Thymus (tissue), 14 donors: ENCODE measurements at places on chromosomes 6 and 20. TPM values are rescaled to one million over a fixed set of nuclear protein-coding genes. Genes with fewer than 3 reads are reported as not detected.
A peak's percentile ranks its signal among the peaks of the same experiment; 100 is the strongest.

DNA sequence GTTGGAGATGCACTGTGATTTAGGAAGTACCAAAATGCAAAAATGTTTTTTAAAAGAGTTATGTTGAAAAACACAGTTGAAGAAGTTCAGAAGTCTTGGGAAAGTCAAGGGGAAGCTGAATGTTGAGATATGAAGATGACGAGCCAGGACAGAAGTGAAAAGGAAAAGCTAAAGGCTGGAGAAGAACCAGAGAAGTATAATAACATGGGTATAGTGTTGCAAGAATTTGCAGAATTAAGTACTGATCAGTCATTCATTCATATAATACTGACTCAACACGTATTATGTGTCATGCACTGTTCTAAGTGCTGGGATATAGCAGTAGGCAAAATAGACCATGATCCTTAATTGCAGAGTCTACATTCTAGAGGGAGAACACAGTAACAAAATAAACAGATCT is 432.8 kb downstream of the CDC5L start:
- no peak overlapping the region for H3K27ac ChIP-seq
- H3K4me1 ChIP-seq, result no peaks in the 10 kb centered on the region
- no peak overlapping the region for H3K4me3 ChIP-seq
- H3K27me3 ChIP-seq, result no peaks in the 10 kb centered on the region

Gene GMNN
- 66.5 TPM for total RNA-seq

DNA sequence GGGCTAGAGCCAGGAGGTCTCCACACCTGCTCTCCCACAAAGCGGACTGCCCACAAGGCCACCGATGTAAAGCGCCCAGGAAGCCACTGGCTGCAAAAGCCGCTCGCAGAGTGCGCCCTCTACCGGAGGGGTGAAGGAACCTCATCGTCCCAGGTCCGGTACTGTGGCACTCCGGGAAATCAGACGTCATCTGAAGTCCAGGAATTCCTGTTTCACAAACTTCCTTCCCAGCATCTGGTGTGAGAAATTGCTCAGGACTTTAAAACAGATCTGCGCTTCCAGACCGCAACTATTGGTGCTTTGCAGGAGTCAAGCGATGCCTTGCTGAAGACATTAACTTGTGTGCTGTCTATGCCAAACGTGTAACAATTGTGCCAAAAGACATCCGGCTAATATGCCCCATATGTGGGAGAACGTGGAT is 115.1 kb upstream of the ARID1B start:
- H3K4me3 ChIP-seq, result no peak overlapping the region
- no peak overlapping the region for H3K27ac ChIP-seq
- no peaks in the 10 kb centered on the region for H3K36me3 ChIP-seq
- no peaks in the 10 kb centered on the region for H3K4me1 ChIP-seq

GRCh38 chr20:51366155-51366886 is 176.2 kb downstream of the NFATC2 start:
- DNase-seq, result no peak
- no peaks in the 10 kb centered on the region for H3K36me3 ChIP-seq
- no peak overlapping the region for H3K27ac ChIP-seq
- no peak overlapping the region for H3K4me3 ChIP-seq
- H3K4me1 ChIP-seq, result no peaks in the 10 kb centered on the region

GRCh38 chr6:118896339-118897136 is 2.6 kb downstream of the ASF1A start:
- H3K36me3 ChIP-seq, result peaks cover 32% of the 10 kb centered on the region
- no peak overlapping the region for H3K4me3 ChIP-seq

GRCh38 chr6:21636876-21637275 is 43.3 kb downstream of the SOX4 start:
- H3K27me3 ChIP-seq, result no peaks in the 10 kb centered on the region
- H3K4me3 ChIP-seq, result no peak overlapping the region
- no peaks in the 10 kb centered on the region for H3K4me1 ChIP-seq
- H3K36me3 ChIP-seq, result no peaks in the 10 kb centered on the region

DNA sequence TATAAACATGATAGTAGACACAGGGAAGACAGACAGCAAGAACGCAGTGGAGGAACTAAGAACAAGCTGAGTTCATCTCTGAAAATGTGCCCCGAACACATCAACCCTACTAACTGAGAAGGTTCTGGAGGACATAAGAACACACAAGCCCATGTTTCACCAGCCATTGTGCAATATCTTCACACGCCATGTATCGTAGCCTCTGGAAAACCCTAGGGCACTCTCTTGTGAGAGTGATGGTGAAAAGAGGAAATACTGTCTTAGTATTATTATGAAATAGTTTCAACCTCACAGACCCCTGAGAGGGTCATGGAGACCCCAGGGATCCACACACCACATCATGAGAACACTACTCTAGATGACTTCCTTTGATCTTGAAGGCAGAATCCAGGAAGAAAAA is 26.1 kb upstream of the FOXF2 start:
- H3K36me3 ChIP-seq, result no peaks in the 10 kb centered on the region
- no peak overlapping the region for H3K4me3 ChIP-seq
- no peak overlapping the region for H3K27ac ChIP-seq
- peaks cover 18% of the 10 kb centered on the region for H3K27me3 ChIP-seq
- no peak for DNase-seq
- no peaks in the 10 kb centered on the region for H3K4me1 ChIP-seq

Gene HLA-DOA
- 38.8 TPM for total RNA-seq

DNA sequence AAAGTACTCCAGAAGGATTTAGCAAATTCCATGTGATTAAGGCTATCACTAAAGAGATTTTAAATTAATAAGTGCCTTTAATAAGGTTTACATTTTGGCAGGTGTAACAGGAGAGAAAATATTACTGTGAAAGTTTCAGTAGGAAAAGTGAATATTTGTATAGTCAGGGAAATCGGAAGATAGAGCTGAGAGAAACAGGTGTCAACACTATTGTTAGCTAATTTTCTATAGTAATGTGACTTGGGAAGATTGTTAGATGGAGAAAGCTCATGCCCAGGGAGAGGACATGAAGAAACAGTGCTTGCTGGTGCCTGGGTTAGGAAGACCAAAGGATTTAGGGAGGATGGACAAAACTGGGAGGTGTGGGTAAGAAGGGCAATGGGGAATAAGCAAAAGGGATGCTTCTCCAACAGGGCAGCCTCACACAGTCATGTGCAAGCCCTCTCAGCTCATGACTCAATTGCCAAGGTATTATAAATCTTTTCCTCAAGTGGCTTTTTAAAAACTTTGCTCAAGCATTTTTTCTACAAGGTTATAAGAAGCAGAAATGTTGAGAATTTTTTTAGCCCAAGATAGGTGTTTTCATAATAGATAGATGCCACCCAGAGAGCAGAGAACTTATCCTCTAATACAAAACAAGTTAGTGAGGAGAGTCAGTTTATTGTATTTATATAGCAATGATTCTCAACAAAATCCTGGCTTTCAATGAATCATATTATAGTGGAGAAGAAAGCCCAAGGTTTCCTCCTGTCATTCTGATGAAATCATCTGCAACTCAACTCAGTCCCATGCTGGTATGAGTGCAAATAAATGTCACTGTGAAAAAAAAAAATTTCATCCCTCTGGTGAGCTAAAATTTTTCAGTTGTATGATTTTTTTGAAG is 325.2 kb upstream of the NT5E start:
- H3K27me3 ChIP-seq, result no peaks in the 10 kb centered on the region
- DNase-seq, result no peak
- no peak overlapping the region for H3K4me3 ChIP-seq
- no peaks in the 10 kb centered on the region for H3K4me1 ChIP-seq

Gene MEP1A
- total RNA-seq, result 0.14 TPM

GRCh38 chr20:19120569-19120968 is 91.9 kb upstream of the SLC24A3 start:
- no peak overlapping the region for H3K27ac ChIP-seq
- H3K27me3 ChIP-seq, result no peaks in the 10 kb centered on the region
- no peak overlapping the region for H3K4me3 ChIP-seq
- no peaks in the 10 kb centered on the region for H3K36me3 ChIP-seq
- H3K4me1 ChIP-seq, result no peaks in the 10 kb centered on the region
- no peak for DNase-seq

- H3K27ac ChIP-seq, result peak overlapping the region; percentile 34
- no peaks in the 10 kb centered on the region for H3K27me3 ChIP-seq
- H3K4me3 ChIP-seq, result no peak overlapping the region
- H3K4me1 ChIP-seq, result no peaks in the 10 kb centered on the region
- H3K36me3 ChIP-seq, result peaks cover 65% of the 10 kb centered on the region
Observed at GRCh38 chr20:37042986-37043972, 52.5 kb downstream of the RBL1 start.

Gene MOXD1
- 1.9 TPM for total RNA-seq

DNA sequence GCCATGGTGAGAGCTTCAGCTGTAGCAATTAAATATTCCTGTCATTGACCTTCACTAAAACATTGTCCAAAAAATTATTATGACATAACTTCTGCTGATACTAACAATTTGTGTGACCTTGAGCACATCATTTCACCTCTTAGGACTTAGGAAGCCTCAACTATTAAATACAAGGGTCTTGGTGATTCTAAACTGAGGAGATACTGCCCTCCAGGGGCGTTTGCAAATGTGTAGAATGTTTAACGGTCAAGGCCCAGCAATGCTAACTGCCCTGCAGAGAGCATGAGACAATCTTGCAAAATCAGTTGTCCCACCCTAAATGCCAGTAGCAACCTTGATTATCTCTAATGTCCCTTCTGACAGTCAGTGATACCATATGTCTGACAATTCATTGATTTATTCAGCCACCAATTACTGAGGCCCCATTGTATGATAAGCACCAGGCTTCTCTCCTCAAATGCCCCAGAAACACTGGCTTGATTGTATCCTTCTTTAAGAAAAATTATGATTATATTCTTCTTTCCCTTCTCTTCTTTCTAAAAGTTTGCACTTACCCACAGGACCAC is 284.1 kb upstream of the PLN start:
- H3K27me3 ChIP-seq, result no peaks in the 10 kb centered on the region
- no peak overlapping the region for H3K4me3 ChIP-seq
- no peaks in the 10 kb centered on the region for H3K4me1 ChIP-seq
- no peak for DNase-seq
- H3K27ac ChIP-seq, result no peak overlapping the region

Gene FUT9
- 0.05 TPM for total RNA-seq

Gene BPIFA1
- 1.2 TPM for total RNA-seq

Gene PRSS35
- 1.7 TPM for total RNA-seq

Gene PPP1R16B
- total RNA-seq, result 16.8 TPM

GRCh38 chr6:12679341-12679740 is 37.2 kb upstream of the PHACTR1 start:
- DNase-seq, result no peak
- no peaks in the 10 kb centered on the region for H3K36me3 ChIP-seq
- no peak overlapping the region for H3K4me3 ChIP-seq

DNA sequence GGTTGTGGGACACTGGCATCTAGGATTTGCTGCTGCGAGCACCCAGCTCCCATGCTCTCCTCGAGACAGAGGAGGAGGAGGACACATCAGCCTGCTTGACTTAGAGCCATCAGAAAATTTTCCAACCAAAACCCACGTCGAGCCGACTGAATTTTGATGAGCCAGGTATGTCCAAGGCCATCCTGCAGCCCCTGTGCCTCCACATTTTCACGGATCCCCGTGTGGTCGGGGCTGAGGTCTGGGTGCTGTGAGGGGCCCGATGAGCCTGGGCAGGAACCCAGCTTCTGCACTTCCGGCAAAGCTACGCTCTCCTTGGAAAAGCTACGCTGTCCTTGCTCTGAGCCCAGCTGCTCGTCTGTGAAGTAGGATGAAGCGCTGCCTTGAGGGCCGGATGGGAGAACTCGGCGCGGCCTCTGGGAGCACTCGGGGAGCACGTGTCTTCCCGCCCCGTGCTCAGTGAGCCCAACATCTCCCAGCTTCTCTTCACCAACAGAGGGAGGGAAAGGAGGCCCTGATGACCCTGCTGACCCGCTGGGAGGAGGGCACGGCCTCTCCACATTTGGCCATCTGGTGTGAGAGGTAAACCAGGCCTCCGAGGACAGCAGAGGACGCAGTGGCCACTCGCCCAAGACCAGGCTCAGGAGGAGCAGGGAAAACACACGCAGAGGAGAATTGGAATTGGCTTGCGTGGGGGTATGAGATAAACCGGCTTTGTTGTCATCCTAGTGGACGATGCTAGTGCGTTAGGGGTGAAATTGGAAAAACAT is 33.9 kb downstream of the PSMG4 start:
- H3K36me3 ChIP-seq, result no peaks in the 10 kb centered on the region
- H3K27ac ChIP-seq, result no peak overlapping the region
- no peak overlapping the region for H3K4me3 ChIP-seq
- no peak for DNase-seq
- H3K4me1 ChIP-seq, result no peaks in the 10 kb centered on the region
- H3K27me3 ChIP-seq, result no peaks in the 10 kb centered on the region

Gene PNLDC1
- 0.28 TPM for total RNA-seq
